IPS DF 19.7 (cell line): ENCODE measurements at places on chromosomes 1 and 21.

- DNase-seq: no peak
Observed at GRCh38 chr21:45390831-45391742, 13.9 kb upstream of the COL18A1 start.

DNA sequence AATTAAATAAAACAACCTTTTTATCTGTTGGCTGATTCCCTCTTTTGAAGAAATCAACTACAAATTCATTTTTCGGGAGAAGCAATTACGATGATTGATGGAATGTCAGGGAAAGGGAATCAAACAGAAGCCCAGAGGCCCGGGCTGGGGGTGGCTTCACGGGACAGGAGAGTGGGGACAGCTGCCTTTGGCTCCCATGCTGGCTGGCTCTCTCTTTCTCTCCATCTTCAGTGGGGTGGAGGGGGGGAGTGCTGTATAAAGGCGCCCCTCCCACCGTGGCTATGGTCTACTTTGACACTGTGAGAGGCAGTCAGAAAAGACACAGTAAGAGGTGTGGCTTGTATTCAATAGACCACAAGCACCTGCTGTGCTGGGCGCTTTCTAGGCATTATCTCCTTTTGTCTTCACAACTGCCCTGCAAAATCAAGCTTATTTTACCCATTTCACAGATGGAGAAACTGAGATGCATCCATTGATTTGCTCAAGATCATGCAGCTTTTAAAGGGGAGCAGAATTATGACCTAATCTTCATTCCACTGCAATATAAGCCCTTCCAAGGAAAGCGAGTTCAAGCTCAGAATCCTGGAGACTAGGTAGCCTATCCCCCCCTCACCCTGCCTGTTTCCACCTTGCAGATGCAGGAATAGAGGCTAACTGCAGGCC lies 92.9 kb downstream of the GRIK3 start:
- DNase-seq: no peak

DNA sequence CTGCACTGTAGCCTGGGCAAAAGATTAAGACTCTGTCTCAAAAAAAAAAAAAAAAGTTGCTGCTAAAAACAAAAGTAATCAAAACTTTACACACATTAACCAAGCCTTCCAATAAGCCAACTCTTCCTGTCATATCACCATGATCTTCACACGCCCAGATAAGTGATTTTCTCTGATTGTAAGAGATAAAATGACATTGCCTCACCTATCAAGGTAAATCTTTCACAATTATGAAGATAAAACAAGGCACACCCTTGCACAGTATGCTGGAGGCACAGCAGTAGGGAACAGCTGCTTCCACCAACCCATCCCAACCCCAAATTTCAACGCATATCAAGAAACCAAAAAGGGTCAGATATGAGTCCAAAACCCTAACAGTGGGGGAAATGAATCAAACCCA lies 8.8 kb upstream of the TIAM1 start:
- no peak for DNase-seq

- DNase-seq: no peak
Observed at GRCh38 chr21:34552360-34553098, 40.5 kb upstream of the KCNE1 start.

DNA sequence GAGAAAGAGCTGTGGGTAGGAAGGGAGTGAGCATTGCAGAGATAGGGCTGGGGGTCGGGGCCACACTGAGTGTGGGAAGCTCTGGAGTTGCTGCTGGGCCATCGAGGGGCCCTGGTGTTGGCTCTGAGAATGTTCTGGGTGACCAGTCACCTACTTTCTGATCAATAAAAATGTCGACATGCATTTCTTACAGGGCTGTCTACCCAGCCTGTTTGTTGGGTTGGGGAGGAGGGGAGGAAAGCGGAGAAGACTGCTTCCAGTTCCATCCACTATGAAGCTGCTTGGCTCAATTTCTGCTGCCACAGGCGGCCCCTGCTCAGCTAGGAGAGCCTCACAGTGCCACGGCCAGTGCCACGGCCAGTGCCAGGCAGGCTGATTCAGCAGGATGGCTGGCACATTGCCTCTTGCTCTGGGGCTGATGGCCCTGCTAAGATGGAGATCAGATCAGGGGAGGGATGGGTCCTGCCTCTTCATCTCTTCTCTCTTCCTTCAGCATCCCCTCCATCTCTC lies 3.0 kb upstream of the PADI3 start:
- no peak for DNase-seq

- no peak for DNase-seq
Observed at GRCh38 chr1:203554071-203554470, 60.1 kb downstream of the OPTC start.

- no peak for DNase-seq
Observed at GRCh38 chr1:117646956-117647355, 41.1 kb downstream of the TENT5C start.

- DNase-seq: no peak
Observed at GRCh38 chr1:31788825-31789256, 24.7 kb upstream of the ADGRB2 start.

DNA sequence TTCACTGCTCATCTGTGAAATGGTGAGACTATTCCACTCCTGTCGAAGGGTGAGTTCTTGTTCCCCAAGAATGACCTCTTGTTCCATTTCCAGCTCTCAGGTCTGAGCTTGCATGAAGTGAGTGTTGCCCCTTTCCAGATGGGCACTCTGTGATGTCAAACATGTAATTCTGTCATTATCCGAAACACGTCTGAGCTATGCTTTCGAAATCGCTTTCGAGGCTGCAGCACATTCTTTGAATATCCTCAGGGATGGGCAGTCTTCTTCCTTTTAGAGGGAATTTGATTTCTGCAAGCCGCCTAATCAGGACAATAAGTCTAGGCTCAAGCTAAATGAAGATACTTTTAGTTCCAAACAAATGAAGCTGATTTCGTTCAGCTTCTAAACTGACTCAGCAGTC lies 15.1 kb downstream of the NFASC start:
- DNase-seq: no peak

DNA sequence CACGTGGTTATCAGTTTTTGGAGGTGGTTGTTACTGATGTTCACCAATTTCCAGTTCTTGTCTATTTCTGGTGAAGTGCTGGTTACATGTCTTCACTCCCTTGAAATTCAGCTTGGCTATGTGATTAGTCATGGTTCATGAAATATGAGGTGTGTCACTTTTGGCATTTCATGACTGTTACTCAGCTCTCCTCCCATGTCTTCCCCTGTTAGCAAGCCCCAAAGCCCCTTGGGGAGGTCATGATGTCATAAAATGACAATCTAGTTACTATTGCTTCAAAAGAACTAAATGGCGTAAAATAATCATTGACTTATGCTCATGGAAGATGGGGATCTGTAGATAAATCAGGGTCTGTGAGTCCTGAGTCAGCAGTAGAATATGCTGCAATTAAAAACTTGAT lies 425.1 kb downstream of the SETD4 start:
- DNase-seq: no peak

DNA sequence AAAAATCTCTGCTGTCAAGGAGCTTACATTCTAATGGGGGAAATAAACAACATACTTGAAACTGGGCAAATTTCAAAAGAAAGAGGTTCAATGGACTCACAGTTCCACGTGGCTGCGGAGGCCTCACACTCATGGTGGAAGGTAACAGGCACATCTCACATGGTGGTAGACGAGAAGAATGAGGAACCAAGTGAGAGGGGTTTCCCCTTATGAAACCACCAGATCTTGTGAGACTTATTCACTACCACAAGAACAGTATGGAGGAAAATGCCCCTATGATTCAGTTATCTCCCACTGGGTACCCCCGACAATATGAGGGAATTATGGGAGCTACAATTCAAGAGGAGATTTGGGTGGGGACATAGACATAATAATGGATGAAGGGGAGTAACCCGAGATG lies 226.4 kb downstream of the ZP4 start:
- no peak for DNase-seq

- no peak for DNase-seq
Observed at GRCh38 chr1:84991097-84991920, 5.6 kb downstream of the MCOLN2 start.

- DNase-seq: no peak
Observed at GRCh38 chr21:29335720-29336119, 37.0 kb downstream of the BACH1 start.

- no peak for DNase-seq
Observed at GRCh38 chr1:101242324-101243050, 5.7 kb downstream of the S1PR1 start.

DNA sequence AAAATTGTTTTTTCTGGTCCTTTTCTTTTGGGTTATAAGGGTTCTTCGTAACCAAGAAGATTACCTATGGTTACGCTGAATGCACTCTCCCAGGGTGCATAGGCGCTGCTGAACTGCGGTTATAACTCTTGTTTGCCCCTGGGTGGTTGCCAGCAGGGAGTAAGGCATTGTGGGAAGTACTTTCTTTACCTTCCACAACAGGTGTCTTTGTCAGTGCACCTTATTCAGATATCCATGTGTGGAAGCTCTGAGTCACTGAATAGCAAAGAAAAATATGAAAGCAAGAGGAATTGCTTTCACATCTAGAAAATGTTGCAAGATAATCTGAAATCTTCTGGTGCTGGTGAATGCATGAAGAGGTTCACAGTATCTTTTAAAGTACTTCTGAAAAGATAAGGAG lies 124.4 kb upstream of the CACYBP start:
- DNase-seq: no peak

DNA sequence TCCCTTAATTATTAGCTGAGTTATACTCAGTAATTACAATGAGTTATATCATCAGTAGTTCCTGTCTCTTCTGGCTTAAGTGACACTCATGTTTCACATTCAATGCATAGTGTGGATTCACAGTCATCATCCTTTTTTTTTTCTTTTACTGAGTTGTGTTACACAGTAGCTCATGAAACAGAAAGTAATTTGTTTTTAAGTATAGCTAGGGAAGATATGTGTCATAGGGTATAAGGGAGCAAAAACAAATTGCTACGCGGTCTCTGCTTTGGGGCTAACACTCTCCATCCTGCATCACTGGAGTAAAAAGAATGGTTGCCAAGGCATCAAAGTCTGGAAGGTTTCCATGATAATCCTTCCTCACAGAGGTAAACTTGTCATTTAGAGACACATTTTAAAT lies 971.7 kb upstream of the NCAM2 start:
- DNase-seq: no peak

GRCh38 chr1:221813887-221814286 lies 72.0 kb upstream of the DUSP10 start:
- DNase-seq: no peak

DNA sequence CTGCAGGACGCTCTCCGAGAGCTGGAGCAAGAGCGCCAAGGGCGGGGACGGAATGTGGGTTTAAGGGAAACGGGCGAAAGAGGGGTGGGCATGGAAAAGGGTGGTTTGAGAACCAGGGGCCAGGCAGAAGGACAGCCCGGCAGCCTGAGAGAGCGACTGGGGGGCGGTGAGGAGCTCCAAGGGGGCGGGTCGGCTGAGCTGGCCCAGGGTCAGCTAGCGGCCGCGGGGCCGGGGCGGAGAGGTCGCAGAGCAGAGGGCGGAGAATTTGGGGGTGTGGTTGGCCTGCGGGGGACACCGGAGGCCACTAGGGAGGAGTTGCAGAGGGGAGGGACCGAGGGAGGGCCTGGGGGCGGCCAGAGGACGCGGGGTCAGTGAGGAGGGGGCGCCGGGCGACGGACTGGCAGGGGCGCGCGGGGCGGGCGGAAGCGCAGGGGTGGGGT lies 54.7 kb downstream of the NDUFS5 start:
- no peak for DNase-seq

GRCh38 chr1:101283443-101283842 lies 46.6 kb downstream of the S1PR1 start:
- no peak for DNase-seq

DNA sequence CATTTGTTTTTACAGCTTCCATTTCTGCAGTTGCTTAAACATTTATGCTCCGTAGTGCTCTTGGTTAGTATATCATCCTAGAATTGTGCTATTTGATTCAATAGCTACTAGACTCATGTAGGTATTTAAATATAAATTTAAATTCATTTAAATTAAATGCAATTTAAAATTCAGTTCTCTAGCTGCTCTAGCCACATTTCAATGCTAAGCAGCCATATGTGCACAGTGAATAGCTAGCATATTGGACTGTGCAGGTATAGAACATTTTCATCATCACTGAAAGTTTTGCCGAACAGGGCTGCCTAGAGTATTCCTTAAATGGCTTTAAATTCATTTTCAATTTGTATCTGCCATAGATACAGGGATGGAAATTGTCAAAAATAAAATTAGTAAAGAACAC lies 32.5 kb downstream of the CELF3 start:
- no peak for DNase-seq

- no peak for DNase-seq
Observed at GRCh38 chr1:43879414-43879813, 54.2 kb upstream of the ARTN start.

GRCh38 chr1:39407896-39408640 lies 83.4 kb upstream of the BMP8A start:
- no peak for DNase-seq

DNA sequence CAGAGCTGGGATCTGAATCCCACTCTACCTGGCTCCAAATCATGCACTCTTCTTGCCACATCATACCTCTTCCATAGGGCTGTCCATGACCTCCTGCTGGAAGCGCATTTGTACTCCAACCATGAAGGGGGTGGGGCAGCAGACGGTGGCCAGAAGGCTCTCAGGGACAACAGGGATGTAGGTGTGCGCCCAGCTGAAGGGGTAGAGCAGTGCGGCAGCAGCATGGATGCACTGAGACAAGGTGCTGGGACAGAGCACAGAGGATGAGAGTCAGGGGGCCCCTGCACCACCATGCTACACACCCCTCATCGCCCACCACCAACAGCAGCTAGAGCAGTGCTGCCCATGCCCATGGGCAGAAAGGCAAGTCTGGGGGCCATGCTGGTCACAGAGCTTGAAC lies 8.4 kb downstream of the DENND2D start:
- no peak for DNase-seq

GRCh38 chr1:173328961-173329360 lies 121.8 kb upstream of the TNFSF4 start:
- DNase-seq: no peak

DNA sequence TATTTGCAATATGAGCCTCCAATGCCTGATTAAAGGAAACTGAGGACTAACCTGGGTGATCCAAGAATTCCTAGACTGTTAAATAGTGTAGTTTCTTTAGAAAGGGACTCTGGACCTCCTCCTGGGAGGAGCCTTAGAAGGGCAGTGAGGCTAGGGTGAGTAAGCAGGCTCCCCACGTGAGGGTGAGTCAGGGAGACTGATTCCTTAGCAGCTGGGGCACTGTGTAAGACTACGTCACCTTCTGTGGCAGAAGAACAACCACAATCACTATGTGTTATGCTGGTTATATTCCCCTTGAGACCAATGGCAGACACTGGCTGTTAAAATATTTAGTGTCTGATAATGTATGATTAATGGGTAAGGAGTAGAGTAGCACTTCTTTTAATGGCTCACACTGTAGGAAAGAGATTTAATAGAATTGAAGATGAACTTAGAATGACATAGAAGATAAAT lies 53.3 kb upstream of the SYT14 start:
- DNase-seq: no peak

DNA sequence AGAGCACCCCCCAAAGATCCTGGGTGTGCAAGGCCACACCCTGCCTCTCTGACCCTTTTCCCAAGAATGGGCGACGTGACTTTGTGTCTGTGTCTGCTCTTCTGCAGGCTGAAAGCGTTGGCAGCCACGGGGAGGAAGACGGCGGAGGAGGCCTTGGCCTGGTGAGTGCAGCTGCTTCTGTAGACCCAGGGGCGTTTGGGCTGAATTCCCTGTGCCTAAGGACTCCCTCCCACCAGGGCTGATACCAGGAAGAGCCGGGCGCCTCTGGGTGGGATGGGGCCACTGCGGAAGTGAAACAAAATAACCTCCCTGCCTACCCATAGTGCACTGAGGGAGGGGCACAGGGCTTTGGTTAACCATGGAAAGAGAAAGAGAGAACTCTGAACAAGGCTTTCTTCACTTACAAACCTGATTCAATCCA lies 2.5 kb downstream of the UBASH3A start:
- DNase-seq: no peak

GRCh38 chr21:32083197-32083596 lies 195.7 kb downstream of the MIS18A start:
- no peak for DNase-seq
